ENCODE measurements at places on chromosomes 16 and 17.

- DNase-seq = peak; percentile 86
These were observed 13.5 kb downstream of the SPATA32 start for GRCh38 chr17:45248132-45248957.

GRCh38 chr17:78925662-78926555 is 722 bp upstream of the TIMP2 start:
- no peak for DNase-seq

- no peak for DNase-seq
These were observed 41.4 kb upstream of the FBXO47 start for GRCh38 chr17:39008633-39009032.

GRCh38 chr17:31174215-31174614 is 79.4 kb downstream of the NF1 start:
- no peak for DNase-seq

DNA sequence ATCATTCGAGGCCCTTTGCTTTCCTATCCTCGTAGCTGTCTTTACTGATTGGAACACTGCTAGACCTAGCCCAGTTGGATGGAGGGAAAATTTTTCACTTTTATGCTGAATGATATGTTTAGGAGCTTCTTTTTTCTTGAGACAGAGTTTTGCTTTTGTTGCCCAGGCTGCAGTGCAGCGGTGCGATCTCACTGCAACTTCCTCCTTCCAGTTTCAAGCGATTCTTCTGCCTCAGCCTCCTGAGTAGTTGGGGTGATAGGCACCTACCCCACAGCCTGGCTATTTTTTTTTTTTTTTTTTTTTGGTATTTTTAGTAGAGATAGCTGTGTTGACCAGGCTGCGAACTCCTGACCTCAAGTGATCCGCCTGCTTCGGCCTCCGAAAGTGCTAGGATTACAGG is 17.3 kb upstream of the PSMC5 start:
- no peak for DNase-seq

DNA sequence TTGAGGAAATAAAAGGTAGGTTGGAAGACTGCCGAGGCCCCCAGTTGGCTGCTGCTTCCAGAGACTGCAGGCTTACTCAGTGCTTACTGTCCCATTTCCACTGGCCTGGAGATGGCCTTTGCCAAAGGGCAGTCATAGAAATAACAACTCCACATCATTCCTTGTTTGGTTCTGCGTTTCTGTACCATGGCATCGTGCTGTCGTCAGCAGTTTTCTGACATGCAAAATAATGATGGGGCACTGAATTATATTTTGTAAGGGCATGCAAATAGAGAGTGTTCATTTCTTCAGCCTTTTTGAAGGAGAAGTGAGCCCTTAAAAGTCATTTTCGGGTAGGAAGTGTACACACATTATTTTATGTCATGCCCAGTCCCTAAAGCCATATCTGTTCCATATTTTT is 88.9 kb downstream of the RBFOX1 start:
- no peak for DNase-seq

DNA sequence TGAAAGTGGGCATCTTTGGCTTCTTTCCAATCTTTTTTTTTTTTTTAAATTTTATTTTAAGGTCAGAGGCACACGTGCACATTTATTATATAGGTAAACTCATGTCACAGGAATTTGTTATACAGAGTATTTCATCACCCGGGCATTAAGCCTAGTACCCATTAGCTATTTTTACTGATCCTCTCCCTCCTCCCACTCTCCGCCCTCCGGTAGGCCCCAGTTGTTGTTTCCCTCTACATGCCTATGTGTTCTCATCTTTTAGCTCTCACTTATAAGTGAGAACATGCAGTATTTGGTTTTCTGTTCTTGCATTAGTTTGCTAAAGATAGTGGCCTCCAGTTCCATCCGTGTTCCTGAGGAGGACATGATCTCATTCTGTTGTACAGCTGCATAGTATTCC is 108.5 kb downstream of the CYB561 start:
- DNase-seq = no peak

DNA sequence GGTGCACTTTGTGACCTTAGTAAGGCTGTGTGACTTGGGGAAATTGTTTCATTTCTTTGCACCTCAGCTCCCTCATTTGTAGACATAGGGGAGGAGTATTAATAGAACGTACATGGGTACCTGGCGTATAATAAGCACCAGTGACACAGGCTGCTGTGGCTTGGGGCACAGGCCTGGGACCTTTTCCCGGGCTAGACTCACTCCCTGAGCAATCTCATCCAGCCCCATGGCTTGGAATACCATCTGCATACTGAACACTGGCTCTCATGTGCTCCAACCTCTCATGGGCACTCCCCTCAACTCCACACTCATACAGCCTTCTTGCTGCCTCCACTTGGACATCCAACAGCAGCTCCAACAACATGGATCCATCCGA is 41.0 kb upstream of the MRPS23 start:
- DNase-seq = no peak

DNA sequence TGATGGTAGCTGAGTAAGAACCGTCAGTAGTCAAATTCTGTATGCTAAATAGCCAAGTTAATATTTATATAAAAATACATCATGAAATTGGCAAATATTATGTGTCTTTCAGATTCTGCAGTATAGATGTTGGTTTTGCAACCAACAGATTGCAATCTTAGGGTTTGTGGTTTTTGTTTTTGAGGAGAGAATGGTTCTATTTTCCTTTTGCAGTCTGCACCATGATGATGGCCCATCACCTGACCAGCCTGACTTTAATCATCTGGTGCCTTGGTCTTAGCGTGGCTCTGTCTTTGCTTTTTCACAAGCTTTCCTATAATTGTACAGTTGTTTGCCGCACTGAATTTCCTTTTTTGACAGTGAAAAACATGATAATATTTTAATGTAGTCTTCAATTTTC is 50.7 kb downstream of the NUP93 start:
- DNase-seq = no peak

DNA sequence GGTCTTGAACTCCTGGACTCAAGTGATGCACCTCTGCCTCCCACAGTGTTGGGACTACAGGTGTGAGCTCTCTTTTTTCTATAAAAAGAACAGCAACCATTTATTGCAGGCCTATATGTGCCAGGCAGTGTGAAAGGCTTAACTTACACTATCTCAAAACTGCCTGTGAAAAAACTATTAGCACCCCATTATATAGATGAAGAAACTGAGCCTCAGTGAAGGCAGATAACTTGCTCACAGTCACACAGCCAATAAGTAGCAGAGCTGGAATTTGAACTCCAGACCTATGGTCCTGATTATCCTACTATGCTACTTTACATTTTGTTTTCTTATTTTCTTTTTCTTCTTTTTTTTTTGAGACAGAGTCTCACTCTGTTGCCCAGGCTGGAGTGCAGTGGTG is 15.1 kb downstream of the NDE1 start:
- DNase-seq = no peak

Data from stimulated activated effector memory CD8-positive, alpha-beta T cell treated with anti-CD3 and anti-CD28 coated beads, Interleukin-12 subunit alpha, Interleukin-12 subunit beta, amount 100 ng/mL, for 72 hours (primary cell).